ENCODE measurements at places on chromosomes 11 and 22.

DNA sequence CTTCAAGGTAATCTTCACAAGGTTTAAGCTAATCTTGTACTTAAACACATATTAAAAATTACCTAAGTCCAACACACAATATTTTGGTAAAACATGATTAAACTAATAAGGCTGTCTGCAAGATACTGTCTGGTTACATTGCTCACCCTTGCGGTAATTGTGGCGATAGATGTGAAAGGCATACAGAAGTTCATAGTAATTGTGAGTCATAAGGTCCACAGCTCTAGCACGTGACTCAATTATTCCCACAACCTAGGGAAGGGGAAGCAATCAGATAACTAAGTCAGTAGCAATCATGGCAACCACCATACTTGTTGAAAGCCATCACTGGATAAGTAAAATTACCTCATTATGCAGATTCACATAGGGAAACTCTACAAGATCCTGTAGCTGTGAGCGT lies 30.5 kb upstream of the FNBP4 start:
- DNase-seq = no peak

DNA sequence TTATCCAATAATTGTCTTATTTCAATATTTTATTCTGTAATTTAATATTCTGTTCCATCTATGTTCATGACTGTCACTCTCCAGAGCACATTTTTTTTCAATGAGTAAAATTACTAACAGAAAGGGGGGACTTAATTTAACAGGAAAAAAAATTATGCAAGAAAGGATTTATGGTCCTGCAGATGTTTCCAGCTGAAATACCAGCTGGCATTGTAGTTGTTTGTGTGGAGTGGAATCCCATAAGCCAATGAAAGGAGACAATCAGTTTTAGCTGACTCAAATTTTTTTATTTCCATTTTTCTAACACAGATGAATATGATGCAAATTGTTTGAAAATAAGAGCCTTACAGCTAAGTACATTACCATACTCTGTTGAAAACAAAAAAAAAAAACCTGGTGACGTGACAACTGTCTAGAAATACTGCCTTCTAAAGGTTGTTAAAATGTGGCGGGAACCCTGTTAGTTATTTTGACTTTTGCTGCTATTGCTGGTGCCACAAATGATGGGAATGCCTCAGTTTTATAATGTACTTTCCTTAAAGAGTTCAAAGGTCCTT lies 389.1 kb downstream of the ETS1 start:
- DNase-seq = no peak

- DNase-seq = no peak
Observed at GRCh38 chr11:6604790-6605189, 1.2 kb downstream of the ILK start.

GRCh38 chr22:39517470-39517869 lies 2.9 kb upstream of the ATF4 start:
- DNase-seq = no peak

DNA sequence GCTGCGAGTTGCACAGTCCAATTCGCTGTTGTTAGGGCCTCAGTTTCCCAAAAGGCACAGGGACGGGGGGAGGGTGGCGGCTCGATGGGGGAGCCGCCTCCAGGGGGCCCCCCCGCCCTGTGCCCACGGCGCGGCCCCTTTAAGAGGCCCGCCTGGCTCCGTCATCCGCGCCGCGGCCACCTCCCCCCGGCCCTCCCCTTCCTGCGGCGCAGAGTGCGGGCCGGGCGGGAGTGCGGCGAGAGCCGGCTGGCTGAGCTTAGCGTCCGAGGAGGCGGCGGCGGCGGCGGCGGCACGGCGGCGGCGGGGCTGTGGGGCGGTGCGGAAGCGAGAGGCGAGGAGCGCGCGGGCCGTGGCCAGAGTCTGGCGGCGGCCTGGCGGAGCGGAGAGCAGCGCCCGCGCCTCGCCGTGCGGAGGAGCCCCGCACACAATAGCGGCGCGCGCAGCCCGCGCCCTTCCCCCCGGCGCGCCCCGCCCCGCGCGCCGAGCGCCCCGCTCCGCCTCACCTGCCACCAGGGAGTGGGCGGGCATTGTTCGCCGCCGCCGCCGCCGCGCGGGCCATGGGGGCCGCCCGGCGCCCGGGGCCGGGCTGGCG lies at the start of gene BCR:
BCR (plus strand) TSS at position 209 of the 592 bp plus-strand sequence. CDS start 452 bp downstream, outside the sequence.
- DNase-seq = peak; percentile 45

DNA sequence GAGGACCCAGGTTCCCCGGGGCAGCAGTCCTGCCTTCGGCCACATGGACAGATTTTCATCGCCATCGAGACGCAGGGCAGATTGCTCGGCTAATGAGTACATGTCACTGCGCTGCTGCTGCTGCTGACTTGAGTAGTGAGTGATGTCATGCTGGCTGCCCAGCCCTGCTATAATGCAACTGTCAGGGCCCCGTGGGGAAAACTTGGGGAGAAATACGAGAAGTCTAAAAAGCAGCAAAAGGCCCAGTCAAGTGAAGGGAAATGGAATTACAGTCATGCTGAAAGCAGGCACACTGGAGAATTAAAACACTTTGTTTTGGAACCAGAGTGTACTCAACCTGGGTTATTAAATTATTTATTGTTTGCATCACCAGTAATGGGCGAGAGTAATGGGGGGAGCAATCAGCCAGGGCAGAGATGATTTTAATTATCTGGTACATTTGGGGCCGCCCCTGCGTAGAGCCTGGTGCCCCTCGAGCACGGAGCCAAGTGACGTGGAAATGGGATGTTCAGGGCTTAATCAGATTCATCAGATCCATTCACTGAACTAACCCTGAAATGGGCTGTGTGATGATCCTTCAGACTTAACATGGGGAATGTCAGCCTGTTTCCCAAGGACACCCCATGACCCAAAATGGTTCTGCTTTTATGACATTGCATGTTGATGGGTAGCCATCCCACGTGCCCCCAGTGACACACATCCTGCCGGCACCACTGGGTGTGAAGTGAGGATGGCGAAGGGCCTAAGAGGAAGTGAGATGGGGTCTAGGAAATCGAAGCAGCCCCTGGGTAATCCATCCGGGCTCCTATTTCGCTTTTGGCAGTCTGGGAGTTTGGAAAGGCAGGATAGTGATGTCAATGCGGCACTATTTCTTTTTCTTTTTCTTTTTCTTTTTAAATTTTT lies 241.6 kb upstream of the CADM1 start:
- DNase-seq = no peak

DNA sequence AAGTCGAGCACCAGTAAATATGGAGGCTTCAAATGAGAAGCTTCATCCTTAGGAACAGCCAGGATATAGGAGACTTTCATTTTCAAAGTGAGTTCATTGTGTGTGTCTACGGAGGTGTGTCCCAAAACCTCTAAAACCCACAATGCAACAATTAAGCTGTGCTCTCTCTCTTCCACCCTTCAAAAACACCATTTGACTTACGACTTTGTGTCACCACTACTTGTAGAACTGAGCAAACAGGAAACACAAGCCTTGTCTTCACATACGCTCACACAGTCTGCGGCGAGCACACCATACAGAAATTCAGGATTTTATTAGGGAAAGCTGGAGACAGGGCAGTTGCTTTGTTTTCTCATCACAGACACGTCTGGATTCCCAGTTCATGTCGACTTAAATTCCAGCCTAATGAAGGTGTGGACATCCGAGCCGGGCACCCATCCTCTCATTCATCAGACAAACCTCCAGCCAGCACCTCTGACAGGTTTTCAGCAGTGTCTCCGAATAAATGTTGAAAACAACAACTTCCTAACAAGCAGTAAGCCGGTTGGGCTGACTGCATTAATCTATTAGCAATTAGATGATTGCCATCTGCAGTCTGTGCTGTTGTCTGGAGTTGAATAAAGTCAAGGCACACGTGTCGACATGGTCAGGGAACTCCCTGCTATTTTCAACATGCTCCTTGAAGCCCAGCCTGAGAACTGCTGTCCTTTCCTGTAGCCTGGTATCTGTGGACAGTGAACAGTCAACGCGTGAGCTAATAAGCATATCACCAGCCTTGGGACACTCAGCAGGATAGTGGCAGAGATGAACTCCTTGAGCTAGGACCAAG lies 1411.1 kb downstream of the BRD1 start:
- DNase-seq = no peak

DNA sequence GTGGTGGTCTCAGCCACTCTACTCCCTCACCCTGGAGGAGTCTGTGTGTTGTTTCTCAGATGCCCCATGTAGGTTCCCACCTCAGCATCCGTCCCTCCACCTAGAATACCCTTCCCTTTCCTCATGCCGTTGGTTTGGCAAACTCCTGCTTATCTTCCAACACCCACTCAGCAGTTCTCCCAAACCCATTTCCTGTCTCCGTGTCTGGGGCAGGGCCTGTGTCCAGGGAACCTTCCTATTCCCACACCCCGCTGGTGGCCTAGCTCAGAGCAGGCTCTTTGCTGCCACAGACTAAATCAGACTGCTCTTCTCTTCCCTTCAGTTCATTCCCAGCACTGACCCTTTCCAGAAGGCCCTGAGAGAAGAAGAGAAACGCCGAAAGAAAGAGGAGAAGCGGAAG lies 7.5 kb upstream of the SREBF2 start:
- no peak for DNase-seq

Data from NCI-H2029 (cell line).